ENCODE measurements at places on chromosomes 5 and 9.

DNA sequence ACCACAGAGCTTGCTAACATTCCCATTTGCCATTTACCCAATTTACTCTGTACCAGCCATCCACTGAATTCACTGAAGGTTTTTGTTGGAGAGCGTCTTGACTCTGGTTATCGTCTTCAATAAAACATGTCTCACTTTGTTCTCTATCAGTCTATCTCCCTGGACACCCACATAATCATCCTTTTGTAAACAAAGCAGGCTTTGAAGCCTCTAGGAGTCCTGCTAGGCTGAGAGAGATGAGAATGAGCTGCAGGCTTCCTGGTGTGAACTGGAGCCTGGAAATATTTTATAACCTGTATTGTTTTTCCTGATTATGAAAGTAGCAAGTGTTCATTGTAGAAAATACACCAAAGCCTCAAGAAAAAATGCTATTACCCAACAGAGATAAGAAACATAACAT lies 140.6 kb upstream of the ZNF366 start:
- no peak for DNase-seq

DNA sequence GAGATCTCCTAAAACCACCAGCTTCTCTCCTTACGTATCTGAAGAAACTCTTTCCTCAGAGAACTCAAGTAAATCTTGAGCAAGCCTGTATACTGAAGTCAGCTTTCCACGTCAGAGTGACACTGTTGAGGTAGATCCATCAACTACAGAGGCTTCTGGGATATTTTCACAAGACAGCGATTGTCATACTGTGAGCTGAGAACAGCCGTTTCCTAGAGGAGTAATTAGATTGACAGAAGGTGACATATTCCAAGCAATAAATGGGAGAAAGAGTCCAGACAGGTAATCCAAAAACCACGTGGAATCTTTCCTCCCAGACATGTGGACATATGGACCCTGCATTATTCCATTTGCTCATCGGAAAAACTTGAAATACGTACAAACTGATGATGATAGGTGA lies 117.2 kb downstream of the MEF2C start:
- no peak for DNase-seq

- no peak for DNase-seq
Observed at GRCh38 chr5:171867786-171868185, 82.2 kb downstream of the SMIM23 start.

DNA sequence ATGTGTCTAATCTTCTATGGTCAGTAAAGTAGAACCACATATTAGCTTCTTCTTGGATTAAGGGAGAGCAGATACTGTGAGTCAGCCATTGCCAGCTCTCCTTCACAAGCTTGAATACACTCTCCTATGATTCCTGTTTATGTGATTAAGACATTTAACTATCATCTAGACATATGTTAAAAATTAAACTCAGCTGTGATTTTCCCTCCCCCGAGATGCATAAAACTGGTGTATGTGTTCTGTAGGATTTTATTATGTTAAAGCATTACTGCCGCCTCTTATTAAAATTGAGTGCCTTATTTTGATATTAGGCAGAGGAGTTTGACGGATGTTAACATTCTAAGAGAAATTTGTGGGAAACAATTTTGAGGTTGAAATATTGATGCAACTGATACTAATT lies 114.6 kb downstream of the ACTBL2 start:
- DNase-seq, result no peak

DNA sequence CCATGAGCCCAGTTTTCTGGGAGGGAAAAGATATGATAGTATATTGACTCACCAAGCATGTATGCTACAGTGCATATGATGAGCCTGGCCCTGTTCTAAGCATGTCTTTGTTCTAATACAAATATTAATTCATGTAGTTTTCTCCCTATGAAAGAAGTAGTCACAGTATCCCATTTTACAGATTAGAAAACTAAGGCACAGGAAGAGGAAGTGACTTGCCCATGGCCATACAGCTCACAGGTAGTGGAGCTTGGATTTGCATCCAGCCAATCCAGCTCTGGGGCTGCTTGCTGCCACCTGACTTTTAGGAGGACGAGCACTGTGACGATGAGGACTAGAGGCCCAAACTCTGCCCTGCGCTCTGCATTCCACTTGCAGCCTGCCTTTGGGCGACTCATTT lies 76.4 kb downstream of the AK8 start:
- no peak for DNase-seq

- DNase-seq, result no peak
Observed at GRCh38 chr5:119178435-119178834, 107.5 kb downstream of the DMXL1 start.

- DNase-seq, result peak; percentile 23
Observed at GRCh38 chr5:5141625-5142525, 1.7 kb downstream of the ADAMTS16 start.

GRCh38 chr9:137355761-137356365 lies 53.8 kb upstream of the NRARP start:
- DNase-seq, result no peak

GRCh38 chr9:127937056-127937387 lies 632 bp downstream of the DPM2 start:
- DNase-seq, result no peak

GRCh38 chr5:143880178-143880577 lies 68.2 kb downstream of the HMHB1 start:
- no peak for DNase-seq

DNA sequence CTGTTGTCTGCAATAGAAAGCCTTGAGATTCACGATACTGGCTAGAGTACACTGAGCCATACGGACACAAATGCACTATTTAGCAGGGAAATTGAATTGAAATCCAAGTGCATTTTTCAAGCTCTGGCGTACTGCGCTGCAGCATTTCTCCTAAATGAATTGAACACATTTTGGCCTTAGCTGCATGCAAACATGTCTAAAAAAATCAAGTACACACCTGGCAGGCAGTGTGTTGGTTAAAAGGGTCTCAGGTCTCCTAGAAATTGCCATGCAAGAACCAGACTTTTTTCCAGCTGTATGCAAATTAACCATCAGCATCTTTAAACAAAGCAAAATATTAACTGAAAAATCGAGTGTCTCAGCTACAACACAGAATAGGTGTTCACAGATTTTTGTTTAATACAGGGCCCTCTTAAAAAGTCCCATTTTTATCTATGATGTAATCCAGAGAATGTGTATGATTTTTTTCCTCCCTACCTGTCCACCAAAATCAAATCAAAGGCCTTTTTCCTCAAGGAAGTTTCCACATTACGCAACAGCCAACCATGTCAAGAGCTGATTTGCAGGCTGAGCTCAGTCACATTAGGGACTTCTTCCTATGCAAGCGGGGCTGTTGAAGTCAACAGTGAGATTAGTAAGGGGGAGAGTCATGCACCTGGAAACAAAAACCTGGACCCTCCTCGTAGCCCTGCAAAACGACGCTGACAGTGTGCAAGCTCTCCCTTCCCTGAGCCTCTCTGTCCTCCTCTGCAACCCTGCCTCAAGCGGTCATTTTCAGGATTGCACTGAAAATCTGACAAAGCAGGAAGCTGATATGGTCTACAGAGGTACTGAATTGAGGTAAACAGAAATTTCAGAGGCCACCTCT lies 14.1 kb upstream of the SFXN1 start:
- DNase-seq, result peak; percentile 56

DNA sequence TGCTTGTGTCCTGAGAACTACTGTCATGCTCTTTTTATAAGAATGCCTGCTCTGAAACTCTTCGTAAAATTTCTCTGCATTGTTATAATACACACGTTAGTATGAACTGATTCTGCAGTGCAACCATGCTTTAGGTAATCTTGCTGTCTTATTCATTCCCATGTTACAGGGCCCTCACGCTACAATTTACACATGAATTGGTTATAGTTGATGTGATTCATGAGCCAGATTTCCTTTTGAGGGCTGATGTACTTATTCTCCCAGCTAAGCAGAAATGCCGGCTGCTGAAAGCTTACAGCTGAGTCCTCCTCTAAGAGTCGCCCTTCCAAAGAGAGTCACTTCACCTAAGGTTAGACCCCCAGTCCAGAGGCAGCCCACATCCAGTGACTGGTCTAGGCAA lies 233.5 kb upstream of the PCSK5 start:
- no peak for DNase-seq

GRCh38 chr5:134133995-134134541 lies 19.6 kb downstream of the TCF7 start:
- DNase-seq, result no peak

DNA sequence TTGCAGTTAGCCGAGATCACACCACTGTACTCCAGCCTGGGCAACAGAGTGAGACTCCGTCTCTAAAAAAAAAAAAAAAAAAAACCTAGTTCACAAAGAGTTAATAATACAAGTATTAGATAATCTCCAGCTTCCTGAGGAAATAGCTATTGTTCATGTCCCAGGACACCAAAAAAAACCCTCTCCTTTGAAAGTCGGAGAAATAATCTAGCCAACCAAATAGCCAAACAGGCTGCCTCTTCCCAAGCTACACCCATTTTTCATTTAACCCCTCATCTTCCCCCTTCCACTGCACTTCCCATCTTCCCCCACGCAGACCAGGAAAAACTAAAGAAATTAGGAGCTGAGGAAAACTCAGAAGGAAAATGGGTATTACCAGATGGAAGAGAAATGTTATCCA lies 23.6 kb downstream of the CNOT8 start:
- no peak for DNase-seq

GRCh38 chr9:136687721-136688223 lies 515 bp upstream of the AGPAT2 start:
- no peak for DNase-seq

DNA sequence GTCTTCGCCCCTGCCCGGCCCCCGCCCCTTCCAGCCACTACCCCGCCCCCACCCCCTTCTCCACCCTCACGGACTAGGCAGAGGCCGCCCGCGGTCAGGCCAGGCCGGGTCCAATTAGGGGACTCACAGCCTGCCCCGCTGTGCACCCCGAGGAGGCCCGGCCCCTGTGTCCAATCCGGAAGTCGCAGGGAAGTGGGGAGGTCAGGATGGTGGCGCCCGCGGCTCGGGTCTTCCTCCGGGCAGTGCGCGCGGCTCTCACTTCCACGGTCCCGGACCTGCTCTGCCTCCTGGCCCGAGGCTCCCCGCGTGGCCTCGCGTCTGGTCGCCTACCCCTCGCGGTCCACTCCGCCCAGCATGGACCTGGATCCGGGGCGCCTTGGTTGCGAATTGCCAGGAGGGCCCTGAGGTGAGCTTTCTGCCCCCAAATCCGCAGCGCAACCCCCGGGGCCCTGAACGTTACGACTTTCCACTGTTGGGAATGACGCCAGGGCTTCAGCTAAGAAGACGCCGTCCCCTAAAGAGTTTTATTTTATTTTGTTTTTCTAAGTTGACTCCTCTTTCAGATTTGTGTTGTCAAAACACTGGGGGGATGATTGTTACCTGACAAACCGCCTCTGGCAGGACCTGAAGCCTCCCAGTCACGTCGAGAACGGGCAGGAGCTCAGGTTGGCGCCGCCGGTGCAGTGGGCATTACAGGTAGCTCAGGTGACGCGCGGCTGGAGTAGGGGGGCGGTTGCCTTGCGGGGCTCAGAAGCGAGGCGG lies 763 bp upstream of the IRX2 start:
- no peak for DNase-seq

- no peak for DNase-seq
Observed at GRCh38 chr5:99348597-99348996, 419.8 kb upstream of the CHD1 start.

DNA sequence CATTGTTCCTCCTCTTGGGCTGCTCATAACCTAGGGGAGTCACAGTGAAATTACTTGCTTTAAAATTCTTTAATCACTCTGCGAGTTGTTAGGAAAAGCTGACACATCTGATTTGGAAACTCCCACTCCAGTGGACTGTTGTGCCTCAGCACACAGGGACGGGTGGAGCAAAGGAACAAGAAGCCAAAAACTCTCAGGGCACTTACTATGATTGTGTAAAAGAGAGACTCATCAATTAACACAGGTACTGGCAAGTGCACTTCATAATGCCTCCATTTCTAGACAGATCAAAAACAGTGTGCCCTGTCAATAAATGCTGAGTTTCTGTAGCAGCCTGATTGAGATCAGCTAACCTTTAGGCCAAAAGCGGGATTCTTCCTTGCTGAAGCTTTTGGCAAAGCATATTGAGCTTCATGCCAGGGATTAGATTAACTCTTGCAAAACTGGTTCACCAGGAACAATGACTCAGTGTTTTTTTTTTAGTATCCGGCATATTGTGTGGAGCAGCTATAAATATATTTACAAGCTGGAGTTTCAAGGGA lies 55.9 kb downstream of the TMC1 start:
- DNase-seq, result no peak

GRCh38 chr5:73793911-73794310 lies 167.9 kb downstream of the ARHGEF28 start:
- DNase-seq, result no peak

- DNase-seq, result no peak
Observed at GRCh38 chr9:4334410-4334813, 34.5 kb upstream of the GLIS3 start.

DNA sequence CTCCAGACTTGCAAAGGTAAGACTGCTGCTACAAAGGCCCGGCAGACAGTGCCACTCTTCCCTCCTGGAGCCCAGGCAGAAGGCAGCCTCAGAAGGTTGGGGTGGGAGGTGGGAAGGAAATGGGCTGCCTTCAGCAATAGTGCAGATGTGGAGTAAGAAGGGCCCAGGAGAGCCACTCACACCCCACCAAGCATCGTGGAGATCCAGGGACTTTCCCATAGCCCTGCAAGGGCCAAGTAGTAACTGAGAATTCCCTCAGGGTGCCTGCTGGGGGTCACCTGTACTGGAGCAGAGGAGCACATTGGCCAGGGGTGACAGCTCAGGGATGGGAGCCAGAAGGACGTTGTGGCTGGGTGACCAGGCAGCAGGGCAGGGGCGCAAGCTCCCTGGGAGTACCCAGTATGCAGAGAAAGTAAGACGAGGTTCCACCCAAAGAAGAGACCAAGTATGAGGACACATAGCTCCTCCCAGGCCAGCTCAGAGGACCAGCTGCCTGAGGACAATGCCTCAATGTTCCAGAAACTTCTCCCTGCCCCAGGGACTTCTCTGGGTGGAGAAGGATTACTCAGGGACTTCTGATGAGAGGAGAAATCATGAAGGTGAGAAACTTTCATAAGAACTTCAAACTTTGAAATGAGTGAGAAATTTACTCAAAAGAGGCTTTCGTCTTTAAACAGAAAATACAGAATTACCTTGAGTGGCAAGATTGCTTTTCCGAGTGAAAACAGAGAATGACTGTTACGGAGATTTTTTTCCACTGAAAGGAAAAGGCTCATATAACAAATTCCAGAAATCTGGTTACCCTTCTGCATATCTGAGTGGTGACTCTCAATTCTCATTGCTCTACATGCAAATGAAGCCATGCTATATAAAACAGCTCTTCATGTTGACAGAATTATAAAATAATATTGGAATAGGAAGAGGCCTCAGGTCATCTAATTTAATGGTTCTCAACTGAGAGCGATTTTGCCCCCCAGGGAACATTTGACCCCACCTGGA lies 87.9 kb upstream of the TRIO start:
- no peak for DNase-seq

GRCh38 chr5:112165897-112166737 lies 253.0 kb downstream of the EPB41L4A start:
- DNase-seq, result no peak
